ENCODE measurements at places on chromosomes 5 and 9. TPM values are rescaled to one million over a fixed set of nuclear protein-coding genes. Genes with fewer than 3 reads are reported as not detected.

DNA sequence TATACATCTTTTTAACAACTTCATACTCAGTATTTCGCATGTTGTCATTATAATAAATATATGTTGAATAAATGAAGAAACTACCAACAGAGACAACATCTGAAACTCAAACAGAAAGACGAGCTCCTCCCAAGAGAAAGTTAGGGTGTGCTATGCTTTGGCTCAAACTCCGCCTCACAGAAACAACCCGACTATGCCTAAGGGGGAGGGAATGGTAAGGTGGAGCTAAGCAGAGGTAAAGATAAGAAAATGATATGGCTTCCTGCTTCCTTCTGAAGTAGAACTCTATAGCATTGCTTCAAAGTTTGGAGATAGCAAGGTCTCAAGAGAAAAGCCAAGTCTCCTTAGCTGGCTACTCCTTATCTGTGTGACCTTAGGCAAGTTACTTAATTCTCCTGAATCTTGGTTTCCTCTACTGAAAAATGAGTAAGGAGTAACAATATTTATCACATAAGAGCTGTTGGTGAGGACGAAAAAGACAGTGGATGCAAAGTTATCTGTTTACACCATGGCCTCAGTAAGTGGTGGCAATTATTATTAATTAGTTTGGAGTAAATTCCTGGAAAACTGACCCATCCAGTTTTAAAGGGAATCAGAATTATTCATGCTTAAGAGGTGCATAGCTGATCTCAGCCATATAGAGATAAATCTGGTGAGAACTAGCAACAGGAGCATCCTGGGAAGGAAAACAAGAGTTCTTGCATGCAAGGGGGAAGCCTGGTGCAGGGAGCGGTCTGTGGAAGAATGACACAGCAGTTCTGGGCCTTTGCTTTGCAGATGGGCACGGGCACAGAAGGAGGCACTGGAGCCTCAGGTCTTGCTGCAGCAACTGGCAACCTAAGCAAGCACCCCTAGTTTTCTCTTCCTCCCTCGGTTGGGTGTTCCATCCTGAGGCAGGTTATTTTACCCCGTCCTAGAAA is 73.3 kb downstream of the GLIS3 start:
- DNase-seq, result no peak

DNA sequence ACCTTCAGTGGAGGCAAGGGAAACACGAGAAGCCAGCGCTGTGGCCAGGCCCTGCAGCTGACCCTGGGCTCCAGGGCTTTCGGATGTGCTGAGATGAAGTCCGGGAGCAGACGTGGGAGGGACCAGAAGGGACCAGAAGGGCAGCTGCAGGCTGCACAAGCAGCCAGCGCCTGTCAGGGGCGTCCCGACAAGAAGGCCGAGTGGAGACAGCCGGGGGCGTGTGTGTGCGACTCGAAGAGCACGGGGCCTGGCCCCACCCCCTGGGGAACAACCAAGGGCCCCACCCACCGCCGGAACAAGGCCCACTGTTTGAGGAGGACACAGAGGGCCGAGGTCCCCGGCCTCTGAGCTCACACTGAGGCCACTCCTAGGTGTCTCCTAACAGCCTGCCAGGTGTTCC is 31.4 kb downstream of the SLC12A7 start:
- DNase-seq, result no peak

DNA sequence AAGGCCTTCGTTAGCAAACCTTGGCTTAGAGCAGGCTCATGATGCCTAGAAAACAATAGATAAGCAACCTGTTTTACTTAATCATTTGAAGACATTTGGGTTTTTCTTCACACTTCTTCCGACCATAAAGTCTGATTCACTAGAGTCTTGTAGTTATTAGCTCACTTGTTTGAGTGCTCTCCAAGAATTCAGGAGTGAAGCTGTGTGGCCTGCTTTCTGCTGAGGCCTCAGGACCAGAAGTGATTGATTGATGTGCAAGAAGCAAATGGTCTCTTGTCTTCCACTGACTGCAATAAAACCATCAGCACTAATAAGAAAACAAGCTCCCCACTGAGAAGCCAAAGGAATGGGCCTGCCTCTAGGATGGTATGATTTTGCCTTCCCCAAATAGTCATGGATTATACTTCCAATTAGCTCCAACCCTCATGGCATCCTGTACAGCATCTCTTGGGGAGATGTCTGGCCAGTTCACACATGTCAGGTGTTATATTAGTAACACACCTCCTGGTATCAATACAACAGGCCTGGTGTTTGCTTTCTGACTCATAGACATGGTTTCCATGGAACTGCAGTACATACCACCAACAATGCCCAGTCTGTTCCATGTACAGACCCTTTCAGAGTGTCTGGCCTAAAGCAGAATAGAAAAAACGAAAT is 317.6 kb downstream of the CWC27 start:
- no peak for DNase-seq

- DNase-seq, result no peak
These were observed 389.1 kb downstream of the GADD45G start for GRCh38 chr9:89993678-89994630.

GRCh38 chr9:21251638-21252037 is 11.8 kb upstream of the IFNA14 start:
- DNase-seq, result no peak

- no peak for DNase-seq
These were observed 84.5 kb upstream of the CTNNA1 start for GRCh38 chr5:138668451-138669380.

DNA sequence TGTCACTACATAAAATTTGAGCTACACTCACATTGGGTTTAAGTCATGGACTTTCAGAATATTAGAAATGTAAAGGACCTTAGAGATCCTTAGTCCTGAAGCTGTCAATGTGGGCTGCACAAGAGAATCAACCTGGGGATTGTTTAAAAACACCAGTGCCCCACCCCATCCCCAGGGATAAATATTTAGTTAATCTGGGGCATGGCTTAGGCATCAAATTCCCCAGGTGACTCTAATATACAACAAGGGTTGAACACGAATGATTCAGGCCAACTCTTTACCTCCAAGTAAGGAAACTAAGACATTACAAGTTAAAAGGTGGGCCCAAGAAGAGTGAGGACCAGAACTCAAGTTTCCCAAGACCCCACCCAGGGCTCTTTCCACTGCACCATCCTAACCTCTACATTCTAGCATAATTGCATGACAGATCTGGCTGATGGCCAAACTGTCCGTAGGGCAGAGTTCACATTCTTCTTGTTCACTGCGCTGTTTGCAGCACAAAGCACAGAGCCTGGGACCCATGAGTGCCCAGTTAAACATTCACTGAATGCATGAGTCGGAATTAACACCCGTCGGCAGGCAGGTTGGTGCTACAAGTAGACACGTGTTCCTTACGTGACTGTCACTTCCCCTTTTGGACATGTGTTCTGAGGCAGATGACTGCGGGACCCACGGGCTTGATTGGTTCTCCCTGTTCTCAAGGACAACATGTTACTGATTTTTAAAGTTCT is 25.2 kb downstream of the CYFIP2 start:
- DNase-seq, result no peak

GPRIN1 gene
- 9.3 TPM for total RNA-seq

PCDHGA9 gene
- total RNA-seq, result 3.9 TPM

SNCAIP gene
- 35.9 TPM for total RNA-seq

ADGRD2 gene
- total RNA-seq, result not detected

DOCK2 gene
- 0.62 TPM for total RNA-seq

INSL4 gene
- not detected for total RNA-seq

RHOBTB3 gene
- 37.6 TPM for total RNA-seq
